Stimulated activated CD4-positive, alpha-beta T cell treated with anti-CD3 and anti-CD28 coated beads, Interleukin-2, amount 100 ng/mL, for 4 hours (primary cell): ENCODE measurements at places on chromosomes 2 and 18.

- no peak for DNase-seq
Observed at GRCh38 chr2:6999211-6999877, 82.1 kb downstream of the RNF144A start.

- no peak for DNase-seq
Observed at GRCh38 chr18:78127041-78127440, 852.6 kb upstream of the SALL3 start.

DNA sequence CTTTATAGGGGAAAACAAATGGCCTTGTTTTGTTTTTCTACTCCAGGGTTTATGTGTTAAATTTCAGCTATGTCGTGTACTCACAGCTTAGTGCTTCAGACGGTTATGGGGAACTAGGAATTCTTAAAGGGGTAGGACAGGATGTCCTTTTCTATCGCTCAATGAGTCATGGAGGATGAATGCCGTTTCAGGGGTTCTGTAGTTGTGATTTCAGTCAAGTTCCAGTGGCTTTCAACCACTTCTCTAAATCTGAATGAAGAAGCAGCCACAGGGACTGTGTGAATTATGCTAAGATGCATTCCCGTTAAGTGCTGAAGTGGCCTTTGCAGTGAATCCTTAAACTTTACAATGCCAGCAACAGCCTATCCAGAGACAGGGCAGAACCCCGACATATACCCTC lies 1231.7 kb upstream of the ZEB2 start:
- no peak for DNase-seq

GRCh38 chr2:118529908-118530599 lies 317.4 kb downstream of the EN1 start:
- no peak for DNase-seq

DNA sequence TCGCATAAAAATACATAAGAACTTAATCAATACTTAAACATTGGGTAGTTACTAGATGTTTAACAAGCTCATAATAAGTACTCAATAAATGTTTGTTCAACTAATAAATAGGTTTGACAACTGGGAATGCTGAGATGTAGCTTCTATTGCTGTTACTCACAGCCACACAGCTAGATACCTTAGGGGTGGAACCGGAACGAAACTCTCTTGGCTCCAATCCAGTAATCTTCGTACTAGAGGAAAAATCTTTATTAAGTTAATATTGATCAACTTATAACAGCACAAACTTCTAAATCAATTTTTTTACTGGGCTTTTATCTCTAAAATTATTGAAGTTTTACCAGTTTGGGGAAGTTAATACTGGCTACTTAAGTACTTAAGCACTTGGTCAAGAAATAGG lies 247.8 kb downstream of the PAX3 start:
- no peak for DNase-seq

DNA sequence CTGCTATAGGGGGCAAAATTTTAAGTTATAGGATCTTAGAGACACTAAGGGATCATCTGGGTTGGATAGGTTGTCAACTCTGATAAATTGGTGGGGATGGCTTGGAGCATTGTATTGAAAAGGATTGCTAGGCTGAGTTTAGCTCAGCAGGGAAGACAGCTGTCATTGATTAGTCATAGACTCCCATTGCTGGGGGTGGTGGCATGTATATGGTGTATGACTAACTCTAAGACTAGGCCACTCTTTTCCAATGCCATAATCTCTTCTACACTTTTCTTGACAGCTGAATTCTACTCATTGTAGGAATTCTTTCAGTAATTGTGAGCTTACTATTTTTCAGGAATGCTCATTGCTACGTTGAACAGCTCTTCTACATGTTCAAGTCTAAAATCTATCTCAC lies 81.3 kb upstream of the PELI1 start:
- DNase-seq = peak; percentile 24

DNA sequence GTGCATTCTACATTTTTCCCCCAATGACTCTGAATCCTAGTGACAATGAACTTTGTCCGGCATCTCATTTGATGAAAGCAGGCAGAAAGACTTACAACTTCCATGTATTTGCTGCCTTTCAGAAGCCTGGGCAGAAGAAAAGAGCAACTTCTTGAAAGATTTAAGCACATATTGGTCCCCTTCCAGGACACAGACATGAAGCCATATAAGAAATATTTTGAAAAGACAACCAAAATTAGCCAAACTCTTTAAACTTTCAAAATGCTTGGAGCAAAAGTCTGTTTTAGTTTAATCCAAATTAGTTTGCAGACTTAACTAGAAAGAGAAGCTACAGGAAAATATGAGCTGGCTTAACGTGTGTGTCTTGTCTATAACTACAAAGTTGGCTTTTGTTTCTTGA lies 492.5 kb downstream of the NR4A2 start:
- no peak for DNase-seq

GRCh38 chr2:196331851-196332250 lies 160.5 kb upstream of the STK17B start:
- no peak for DNase-seq

GRCh38 chr2:98569197-98569793 lies 39.0 kb downstream of the COA5 start:
- peak; percentile 47 for DNase-seq

- no peak for DNase-seq
Observed at GRCh38 chr2:23137166-23137565, 247.8 kb upstream of the KLHL29 start.

DNA sequence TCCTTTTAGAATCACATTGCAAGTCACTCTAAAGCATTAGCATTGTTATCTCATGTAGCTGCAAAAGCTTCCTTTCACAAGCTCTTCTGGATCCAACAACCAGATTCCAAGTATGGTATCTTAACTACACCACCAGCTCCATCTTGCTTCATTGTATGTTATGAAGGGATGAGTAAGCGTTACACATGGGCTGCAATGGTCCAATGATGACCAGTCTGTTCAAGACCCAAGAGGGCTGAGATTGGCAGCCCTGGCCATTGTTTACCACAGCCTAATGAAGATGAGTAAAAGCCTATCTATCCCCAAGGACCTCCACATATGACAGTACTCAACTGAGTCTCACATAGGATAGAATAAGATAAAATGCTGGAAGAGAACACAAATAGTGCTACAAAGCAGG lies 6.3 kb downstream of the CFLAR start:
- DNase-seq = no peak

DNA sequence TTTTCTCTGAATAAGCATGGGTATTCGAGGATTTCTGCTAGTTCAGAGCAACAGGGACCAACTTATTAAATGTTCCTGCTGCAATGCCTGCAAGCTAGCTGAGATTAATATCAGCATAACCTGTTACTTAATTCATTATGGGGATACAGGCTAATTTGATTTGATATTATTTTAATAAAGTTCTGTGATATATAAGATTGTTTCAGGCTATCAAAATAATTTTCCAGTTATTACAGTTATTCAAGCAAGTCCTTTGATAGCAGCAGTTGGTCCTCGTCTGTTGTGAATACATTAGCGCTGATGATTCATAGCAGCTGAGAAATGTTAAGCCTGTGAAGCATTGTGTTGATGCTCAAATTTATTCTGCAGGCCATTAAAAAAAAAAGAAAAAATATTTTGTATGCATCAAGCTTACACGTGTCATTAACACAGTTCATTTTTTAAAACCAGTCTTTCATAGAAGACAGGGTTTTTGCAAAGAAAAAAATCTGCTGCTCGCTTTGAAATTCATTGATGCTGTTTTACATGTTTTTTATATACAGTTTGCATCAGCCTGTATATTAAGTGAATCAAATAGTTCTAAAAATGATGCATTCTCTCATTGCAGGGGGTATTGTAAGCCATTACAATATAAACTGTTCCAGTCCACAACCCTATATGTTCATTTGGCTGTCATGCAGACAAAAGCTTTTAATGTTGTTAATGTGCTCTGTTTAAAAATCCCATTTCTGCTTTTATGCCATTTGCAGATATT lies 482.5 kb downstream of the BCL11A start:
- DNase-seq = no peak

GRCh38 chr2:174025271-174026121 lies 60.3 kb upstream of the SP3 start:
- DNase-seq = no peak

DNA sequence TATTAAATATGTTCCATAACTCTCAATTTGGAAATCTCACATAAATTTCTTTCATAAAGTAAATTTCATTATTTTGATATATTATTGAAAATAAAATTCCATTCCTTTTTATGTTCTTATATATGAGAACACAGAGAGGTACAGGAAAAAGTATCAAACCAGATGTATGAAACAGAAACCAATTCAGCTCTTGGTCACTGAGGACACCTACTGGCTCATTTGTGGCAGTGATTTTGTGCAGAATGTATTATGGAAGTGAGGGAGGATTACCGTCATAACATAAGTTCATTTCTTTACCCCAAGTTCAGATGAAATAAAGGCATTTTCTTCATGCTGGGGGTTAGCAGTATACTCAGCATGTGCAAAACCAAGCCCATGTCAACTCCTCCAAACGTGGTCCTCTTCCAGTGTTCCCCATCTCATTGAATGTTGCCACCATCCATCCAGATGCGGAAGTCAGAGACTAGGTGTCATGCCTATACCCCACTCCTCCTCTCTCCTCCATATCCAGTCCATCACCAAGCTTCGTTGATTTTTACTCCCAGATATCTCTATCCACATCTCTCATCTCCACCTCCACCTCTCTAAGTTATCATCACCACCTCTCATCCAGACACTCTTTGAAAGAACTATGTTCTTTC lies 41.7 kb upstream of the MALL start:
- DNase-seq = no peak

- no peak for DNase-seq
Observed at GRCh38 chr18:54590945-54591344, at the start of gene DYNAP. Gene DYNAP, plus strand, starts transcription at chr18:54591245. Its CDS starts 38 bp downstream, at chr18:54591283.

GRCh38 chr2:156455361-156455975 lies 19.3 kb downstream of the GPD2 start:
- no peak for DNase-seq

GRCh38 chr2:223439786-223440185 lies 162.4 kb downstream of the SCG2 start:
- no peak for DNase-seq

DNA sequence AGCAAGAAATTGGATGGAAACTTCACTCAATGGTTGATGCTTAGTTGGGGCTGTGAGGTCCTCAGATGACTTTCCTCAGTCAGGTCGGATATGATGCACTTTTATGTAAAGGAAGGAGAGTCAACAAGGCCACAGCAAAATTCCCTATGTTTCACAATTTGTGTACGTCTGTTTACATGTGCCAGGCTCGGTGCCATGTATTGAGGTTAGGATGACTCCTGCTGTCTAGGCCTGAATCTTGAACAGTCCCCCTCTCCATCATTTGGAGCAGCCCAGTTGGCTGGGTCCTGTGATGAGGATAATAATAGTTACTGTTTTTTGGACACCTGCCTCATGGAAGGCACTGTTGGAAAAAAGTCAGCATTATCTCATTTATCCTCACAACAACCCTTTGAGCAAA lies 43.1 kb downstream of the VSNL1 start:
- no peak for DNase-seq

DNA sequence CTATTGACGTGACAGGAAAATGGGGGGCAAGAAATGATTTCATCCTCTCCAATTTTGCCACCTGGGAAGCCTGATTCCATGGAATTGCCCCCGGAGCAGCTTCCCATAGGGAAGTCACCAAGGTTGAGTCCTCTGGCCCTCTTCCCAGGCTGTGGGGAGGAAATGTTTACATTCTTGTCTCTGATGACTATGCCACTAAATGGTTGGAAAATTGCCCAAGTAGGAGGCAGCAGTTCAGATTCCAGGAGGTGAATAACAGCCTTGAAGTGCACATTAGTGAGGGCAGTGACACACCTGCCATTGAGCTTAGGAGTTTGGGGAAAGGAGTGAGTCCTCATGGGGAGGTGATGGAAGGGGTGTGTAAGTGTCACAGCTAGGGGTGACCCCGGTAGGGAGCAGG lies 449.2 kb upstream of the DCC start:
- DNase-seq = no peak

DNA sequence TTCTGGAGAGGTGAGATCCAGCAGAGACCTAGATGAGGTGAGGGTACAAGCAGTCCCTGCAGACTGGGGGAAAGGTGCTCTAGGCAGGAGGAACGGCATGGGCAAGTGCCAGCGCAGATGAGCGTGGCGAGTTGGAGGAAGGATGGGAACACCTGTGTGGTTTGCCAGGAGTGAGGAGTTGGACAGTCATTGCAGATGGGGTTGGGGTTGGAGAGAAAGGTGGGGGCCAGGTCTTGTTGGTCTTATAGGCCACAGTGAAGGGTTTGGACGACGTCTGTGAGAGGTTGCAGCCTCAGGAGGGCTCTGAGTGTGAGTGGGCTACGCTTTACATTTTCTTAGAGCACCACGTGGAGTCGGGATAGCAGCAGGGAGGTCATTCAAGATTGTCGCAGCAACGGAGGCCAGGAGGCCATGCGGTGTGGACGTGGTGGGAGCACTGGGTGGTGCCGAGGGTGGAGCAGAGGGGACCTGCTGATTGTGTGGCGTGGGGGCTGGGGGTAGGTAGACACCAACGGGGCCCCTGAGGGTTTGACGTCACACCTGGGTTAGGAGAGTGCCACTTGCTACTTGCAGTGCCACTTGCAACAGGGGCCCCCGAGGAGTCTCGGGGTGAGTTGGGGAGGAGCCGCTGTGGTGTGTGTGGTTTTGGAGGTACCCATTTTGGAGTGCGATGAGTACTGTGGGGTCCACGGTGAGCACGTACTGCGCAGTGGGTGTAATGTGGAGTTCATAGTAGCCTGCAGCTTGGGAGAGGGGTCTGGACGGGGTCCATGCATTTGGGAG lies 66.2 kb downstream of the LPIN1 start:
- DNase-seq = no peak

DNA sequence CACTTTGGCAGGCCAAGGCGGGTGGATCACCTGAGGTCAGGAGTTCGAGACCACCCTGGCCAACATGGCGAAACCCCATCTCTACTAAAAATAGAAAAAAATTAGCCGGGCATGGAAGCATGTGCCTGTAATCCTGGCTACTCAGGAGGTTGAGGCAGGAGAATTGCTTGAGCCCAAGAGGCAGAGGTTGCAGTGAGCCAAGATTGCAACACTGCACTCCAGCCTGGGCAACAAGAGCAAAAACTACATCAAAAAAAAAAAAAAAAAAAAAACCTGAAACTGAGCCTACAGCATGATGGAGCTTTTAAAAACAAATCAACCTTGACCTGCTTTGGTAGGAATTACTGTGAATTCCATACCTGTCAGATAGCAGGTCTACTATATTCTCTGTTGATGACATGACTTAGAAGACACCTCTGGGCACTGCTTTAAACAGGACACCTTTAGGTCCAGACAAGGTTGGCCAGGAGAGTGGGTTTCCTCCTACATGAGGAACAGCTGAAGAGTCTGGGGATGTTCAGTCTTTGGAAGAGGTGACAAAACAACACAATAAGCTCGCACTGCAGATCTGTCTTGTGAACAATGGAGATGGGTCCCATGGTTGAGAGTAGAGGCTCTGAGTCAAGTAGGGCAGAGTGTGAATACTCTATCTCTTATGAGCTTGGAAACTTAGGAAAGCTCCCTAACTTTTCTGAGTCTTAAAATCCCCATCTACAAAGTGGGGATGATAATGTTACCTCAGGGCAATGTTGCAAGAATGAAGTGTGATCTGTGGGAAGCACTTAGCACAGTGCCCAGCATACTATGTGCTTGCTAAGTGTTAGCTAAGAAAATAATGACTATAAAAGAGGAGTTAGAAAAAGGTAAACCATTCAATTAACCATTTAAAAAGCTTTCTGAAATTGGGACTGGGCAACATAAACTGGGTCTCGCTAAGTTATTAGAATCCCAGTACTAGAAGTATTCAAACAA lies 25.2 kb downstream of the TMEM163 start:
- no peak for DNase-seq

- no peak for DNase-seq
Observed at GRCh38 chr2:62010632-62011256, 105.3 kb downstream of the COMMD1 start.

- DNase-seq = no peak
Observed at GRCh38 chr2:144256996-144257707, 262.8 kb downstream of the ZEB2 start.
